ENCODE measurements at places on chromosomes 12 and 14.
A peak's percentile ranks its signal among the peaks of the same experiment; 100 is the strongest.

GRCh38 chr12:48812389-48812788 lies 5.9 kb upstream of the CACNB3 start:
- DNase-seq = no peak

DNA sequence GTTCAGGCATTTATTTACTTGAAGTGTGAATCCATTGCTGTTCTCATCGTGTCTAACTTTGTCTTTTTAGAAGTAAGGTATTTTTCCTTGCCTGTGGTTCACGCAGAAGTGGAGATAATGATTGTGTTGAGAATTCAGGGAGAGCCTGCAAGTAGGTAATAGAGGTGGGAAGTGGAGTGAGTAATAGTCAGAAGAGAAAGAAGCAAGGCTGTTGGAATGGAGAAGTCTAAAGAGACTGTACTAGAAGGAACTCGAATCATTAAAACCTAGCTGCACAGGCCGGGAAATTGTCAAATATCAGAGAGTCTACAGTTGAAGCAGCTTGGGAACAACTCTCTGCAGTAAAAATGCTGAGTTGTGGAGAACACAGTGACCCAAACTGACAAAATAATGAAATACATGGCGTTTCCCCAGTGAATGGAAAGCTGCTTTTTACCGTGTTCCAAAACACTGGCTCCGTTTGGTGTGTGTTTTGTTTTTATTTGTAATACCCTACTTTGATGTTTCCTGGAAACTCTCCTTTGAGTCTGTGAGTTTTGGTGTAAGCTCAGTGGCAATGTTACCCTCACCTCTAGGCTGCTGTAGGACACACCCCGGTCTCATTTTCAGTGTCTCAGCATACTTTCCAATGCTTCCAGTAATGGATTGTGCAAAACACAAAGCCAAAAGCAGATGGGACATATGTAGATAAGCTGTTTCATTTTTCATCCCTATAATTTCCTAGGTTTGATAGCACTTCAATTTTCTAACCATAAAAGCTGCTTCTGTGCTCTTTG lies 146.6 kb downstream of the CRADD start:
- DNase-seq = no peak

DNA sequence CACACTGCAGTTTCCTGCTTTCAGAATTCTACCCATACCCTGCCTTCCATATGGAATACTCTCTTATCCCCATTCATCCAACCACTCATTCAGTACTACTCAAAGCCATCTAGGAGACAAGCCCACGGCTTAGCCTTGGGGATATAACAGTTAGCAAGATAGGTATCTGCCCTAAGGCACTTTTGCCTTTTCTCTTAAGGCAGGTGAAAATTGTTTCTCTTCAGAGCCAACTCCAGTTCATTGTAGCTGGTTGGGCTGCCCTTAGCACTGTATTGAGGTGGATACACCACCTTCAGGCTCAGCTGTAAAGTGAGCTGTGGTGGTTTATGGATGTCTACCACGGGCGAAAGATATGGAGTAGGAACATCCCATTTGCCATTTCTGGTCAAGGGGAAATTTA lies 729.7 kb upstream of the TBX3 start:
- no peak for DNase-seq

- DNase-seq = no peak
Observed at GRCh38 chr12:24121911-24122310, 172.4 kb upstream of the SOX5 start.

- DNase-seq = no peak
Observed at GRCh38 chr12:4829161-4829792, 80.4 kb upstream of the KCNA1 start.

DNA sequence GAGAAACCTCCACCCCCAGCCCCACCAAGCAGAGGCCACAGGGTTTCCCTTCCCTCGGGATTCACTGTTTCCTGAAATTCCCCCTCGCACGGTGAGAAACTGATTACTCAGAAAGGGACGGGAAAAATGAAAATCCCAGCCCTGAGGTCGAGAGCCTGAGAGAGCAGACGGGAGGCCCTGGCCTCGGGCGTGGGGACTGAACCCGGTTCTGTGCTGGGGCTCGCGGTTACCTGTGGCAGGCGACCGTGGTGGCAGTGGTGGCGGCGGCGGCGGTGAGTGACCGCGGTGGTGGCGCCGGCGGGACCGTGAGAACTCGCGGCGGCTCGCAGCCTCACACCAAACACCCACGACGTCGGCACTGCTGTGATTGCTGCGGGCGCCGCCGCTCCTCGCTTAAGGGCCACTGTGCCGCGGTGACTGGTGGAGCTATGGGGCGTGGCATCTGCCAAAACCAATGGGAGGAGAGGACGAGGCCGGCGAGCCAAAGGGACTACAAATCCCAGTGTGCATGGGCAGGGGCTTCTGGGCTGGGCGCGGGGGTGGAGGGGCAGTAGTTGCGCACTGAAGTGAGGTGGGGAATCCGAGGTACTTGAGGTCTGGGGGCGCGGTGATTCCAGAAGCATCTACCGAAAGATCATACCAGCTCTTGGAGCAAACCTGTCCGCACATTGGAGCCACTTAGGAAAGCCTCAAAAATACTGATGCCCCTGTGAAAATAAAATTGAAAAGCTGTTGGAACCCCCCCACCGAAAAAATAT lies at the start of gene LGMN:
Gene LGMN (minus strand): TSS at position 369 of the 758 bp plus-strand sequence. CDS start 15,841 bp downstream, outside the sequence.
- DNase-seq = peak; percentile 97

GRCh38 chr14:99626041-99626648 lies 18.8 kb upstream of the HHIPL1 start:
- no peak for DNase-seq

DNA sequence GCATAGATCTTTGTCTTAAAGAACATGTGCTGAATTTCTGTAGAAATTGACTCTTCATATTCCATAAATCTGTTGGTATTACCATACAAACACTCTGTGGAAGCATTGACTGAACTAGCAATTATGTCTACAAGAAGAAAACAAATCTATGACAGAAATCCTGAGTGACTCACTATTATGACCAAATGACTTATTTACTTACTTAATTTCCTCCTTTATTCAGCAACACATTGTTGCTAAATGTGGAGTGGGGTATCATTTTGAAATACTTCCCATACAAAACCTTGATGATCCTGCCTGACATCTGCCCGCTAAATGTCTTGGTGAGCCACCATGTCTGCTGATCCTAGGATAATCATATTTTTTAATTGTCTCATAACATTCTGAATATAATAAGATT lies 99.1 kb upstream of the SLCO1C1 start:
- no peak for DNase-seq
